ENCODE measurements at places on chromosomes 3 and 15.

DNA sequence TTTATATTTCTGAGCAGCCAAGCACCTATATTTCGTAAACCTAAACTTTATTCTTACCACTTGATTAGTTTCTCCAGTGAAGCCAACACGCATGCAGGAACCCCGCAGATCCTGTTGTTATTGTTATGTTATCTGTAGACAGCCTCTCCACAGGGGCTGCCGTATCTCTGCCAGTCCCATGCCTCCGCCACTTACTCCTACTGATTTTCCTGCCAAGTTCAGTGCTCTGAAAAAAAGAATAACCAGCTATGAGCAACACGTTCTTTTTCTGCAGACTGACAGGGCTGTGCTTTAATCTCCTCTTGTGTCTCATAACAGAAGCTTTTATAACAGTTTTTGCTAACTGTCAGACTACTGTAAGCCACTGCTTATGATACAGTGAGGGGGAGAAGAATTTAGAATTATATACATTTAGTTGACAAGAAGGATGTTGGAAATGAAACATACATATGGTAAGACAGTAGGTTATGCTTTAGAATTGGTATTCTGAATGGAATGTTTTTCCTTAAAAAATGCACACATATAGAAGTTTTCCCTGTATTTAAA is 347.4 kb downstream of the SI start:
- no peak for DNase-seq

DNA sequence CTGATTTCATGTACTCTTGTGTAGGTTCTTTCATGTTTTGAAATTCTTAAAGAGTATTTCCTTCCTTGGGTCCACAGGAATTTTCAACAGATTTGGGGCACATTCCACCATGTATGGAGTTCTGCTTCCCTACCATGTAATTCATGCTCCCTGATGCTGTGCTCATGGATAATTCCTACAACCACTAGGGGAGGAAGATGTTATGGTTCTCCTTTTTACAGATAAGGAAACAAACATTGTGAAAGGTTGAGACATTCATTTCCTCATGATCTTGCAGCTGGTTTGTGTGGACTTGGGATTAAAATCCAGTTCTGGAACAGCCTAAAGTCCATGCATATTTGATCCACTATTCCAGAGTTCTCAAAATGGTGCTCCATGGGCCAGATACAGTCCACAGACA is 174.9 kb upstream of the FRMD4B start:
- DNase-seq: no peak

- DNase-seq: no peak
Measured at GRCh38 chr3:56610669-56611335, 53.8 kb downstream of the CCDC66 start.

DNA sequence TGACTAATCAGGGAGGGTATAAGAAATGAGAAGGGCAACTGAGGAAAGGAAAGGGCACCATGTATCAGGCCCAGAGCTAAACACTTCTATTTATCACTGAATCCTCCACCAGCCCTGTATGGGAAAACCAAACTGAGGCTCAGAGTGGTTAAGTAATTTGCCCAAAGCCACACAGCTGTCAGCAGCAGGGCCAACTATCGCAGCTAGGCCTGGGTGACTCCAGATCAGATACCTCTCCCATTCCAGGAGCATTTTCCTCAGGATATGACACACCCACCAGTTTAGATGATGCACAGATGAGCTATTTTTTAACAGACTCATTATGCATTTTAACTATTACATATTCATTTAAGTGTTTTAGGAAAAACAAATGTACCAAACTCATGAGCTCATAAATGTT is 14.5 kb downstream of the NUP210 start:
- DNase-seq: no peak

DNA sequence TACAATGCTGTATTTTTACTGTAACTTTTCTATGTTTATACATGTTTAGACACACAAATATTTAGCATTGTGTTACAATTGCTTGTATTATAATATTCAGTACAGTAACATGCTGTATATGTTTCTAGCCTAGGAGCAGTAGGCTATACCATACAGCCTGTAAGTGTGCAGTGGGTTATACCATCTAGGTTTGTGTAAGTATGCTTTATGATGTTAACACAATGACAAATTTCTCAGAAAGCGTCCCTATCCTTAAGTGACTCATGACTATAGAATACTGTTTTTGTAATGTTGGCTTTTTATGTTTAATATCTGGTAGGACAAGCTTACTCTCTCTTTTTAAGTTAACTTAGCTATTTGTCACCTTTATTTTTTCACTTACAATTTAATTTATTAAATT is 127.5 kb upstream of the THRB start:
- no peak for DNase-seq

- no peak for DNase-seq
Measured at GRCh38 chr3:5312290-5312689, 124.8 kb downstream of the EDEM1 start.

DNA sequence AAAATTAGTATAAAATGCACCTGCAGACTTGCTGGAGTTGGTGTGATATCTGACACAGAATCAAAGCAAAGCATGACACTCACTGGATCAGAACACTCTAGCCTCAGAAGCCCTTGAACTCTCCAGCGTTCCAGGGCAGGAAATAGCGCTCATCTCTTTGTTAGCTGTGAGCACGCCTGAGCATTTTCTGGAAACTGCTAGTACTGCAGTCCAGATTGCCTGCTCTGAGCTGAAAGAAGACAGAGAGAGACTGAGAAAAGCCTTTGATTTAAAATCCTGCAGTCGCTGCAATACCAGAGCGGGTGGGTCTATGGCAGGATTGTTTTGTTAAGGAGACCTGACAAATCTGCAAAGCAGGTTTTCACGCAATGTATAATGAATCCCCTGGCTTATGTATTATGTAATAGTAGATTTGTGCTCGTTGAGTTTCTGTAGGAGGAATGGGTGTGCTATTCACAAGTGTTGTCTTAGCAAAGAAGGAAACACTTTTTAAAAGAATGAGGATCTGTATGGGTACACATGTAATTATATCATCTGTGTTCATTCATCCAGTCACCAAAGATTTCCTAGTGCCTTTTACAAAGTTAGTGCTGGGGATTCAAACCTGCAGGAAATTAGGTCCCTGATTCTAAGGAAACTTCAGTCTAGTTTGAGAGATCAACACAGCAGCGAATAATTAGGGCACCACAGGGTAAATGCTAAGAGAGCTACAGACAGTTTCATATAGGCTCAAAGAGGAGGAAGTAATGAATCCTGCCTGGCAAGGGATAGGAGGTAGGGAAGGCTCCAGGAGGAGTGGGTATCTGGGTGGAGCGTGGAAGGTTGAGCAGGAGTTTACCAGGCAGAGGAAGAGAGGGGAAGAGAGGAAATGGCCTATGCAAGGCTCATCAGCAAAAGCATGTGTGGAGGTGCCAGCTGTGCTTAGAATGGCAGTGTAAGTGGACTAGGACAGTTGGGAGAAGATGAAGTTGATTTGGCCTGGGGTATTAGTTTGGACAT is 26.1 kb upstream of the MGLL start:
- peak; percentile 18 for DNase-seq

- DNase-seq: no peak
Measured at GRCh38 chr3:192700885-192701284, 26.5 kb downstream of the FGF12 start.

Data from IMR-90 (cell line).